ENCODE measurements at places on chromosomes 16 and 17.

DNA sequence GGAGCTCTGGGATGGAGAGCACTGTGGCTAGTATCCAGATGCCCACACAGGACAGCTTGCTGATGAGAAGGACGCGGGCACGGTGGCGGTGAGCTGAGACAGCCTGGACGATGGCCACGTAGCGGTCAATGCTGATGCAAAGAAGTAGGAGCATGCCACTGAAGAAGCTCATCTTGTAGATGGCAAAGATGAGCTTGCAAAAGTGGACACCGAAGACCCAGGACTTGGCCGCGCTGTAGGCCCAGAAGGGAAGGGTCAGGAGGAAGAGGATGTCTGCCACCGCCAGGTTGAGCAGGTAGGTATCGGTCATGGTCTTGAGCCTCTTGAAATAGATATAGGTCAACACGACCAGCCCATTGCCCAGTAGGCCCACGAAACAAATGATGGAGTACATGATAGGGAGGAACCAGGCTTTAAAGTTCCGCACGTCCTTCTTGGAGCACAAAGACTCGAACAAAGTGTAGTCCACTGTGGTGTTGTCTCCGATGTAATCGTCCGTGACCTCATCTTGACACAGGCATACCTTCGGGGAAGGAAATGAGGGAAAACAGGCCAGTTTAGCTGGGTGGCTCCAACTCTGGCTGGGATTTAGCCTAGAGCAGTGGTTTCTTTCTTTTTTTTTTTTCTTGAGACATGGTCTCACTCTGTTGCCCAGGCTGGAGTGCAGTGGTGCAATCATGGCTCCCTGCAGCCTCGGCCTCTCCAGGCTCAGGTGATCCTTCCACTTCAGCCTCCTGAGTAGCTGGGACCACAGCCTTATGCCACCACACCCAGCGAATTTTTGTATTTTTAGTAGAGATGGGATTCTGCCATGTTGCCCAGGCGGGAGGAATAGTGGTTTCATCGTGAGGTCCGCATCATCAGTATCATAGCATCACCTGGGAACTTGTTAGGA, 9.7 kb downstream of the CCR7 start:
- DNase-seq, result no peak

GRCh38 chr17:27218719-27219488, 75.0 kb upstream of the WSB1 start:
- no peak for DNase-seq

DNA sequence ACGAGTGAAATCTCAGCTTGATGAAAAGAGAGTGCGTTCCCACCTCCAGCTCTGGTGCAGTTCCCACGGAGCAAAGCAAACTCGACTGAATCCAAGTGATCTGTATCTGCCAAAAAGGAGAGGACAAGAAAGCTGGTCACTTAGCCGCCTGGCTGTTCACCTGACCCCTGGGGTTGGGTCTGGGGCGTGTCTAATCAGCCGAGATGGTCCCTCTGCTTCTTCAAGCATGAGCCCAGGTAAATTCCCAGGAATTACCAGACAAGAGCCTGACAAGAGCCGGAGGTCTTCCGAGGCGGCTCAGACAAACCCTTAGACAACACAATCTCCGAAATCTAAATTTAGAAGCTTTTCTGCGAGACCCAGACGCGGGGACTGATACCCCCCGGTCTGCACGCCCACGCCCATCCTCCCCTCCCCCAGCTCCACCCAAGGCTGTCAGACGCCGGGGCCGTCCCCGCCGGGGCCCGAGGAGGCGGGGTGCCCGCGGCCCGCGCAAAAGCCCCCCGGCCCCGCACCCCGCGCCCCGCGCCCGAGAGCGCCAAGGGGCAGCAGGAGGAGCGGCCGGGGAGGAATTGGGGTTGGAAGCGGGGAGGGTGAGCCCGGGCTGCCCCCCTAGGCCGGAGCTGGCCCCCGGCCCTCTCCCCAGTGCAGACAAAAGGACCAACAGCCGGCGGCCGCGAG, 674 bp downstream of the ZNF821 start:
- no peak for DNase-seq

- peak; percentile 48 for DNase-seq
These were observed 4.1 kb downstream of the TRIM65 start for GRCh38 chr17:75892556-75893224.

DNA sequence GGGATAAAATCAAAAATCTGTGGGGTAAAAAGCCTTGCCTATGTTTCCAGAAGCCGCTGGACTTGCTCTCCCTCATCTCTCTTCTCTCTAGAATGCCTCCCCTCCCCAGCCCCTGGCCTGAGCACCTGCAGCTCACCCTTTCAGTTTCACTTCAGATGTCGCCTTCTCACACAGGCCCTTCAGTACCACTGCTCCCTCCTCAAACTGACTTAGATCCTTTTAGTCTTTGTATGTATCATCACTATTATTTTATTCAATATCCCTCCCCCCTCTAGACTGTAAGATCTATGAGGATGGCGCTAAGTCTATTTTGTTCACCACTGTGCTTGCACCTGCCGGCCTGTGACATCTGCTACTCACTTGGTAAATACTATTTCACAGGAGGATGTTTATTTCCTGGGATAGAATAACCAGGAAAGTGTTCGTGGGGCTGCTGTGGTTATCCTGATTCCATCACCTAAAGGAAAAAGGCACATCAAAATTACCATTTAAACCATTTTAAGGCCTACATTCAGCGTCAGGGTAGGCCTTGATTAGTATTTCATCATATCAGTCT, 122.3 kb downstream of the MRTFB start:
- DNase-seq, result no peak

- no peak for DNase-seq
These were observed 291.7 kb downstream of the CEP112 start for GRCh38 chr17:65900216-65900615.

- no peak for DNase-seq
These were observed 29.0 kb downstream of the MRC2 start for GRCh38 chr17:62656446-62656845.

Measured in amygdala (tissue), 56 donors.